GM18507 (cell line): ENCODE measurements at places on chromosomes 6 and 20.

DNA sequence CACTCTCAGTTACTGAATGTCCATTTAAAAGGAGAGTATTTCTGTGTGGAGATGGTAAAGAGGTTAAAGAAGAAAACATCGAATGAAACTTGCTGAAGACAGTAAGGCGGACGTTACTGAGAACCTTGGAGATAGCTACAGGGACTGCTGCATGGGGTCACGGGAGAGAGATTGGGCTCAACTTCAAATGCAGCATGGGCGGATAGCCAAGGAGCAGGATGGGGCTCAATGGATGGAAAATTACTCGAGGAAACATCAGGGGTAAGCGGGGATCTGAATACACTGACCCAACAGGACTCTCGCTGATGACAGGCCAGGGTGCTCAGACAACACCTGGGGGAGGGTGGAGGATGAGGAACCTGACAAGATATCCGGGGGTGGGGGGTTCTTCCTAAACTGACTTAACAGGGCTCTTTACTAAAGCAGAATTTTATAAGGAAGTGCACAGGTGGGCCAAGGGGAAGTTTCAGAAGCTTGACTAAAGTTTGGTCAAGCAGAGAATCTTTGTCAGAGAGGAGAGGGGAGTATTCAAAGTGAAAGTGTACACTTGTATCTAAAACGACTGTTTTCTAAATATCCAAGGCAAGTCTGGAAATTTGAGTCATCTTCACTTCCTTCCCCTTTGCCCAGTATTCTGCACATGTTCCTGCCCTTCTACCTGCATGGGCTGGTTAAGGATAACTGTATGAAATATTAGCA is 22.8 kb downstream of the ECT2L start:
- DNase-seq: peak; percentile 20

DNA sequence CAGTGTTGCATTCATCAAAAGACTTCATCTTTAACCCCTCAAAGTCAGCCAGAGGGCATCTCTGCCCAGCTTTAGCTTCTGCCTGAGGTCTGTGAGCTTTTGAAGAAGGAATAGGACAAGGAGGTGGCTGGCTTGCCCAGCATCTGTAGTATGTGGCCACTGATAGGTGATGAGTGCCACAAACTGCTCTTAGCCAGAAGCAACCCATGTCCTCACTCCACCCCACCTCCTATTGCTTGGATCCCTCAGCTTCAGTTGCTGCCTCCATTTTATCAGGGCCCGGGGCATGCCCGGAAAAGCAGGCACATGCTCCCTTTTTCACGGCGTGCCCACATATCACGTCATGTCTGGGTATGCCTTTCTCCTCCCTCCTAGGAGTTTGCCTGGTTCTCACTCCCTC is 11.9 kb upstream of the EFCAB8 start:
- DNase-seq: no peak

GRCh38 chr6:99148111-99148510 is 200.4 kb upstream of the FBXL4 start:
- no peak for DNase-seq

- no peak for DNase-seq
Measured at GRCh38 chr20:43915211-43916072, 790 bp downstream of the TOX2 start.

GRCh38 chr6:95286874-95287273 is 290.5 kb upstream of the MANEA start:
- DNase-seq: no peak

DNA sequence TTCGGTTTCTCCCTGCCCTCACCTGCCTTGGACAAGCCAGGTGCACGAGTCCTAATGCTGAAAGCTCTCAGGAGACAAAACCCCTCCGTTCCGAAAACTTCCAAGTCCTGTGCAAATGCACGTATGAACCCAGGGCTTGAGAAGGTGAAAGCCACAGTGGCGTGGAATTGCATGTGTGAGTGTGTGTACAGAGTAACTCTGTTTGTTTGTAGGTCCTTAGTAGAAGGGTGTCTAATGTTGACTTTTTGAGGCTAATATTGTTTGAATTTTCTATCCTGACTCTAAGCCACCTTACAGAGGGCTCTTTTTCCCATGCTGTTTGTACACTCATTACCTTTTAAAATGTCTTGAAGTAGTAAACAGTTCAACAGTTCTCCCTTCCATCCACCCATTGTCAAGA is 129.1 kb downstream of the FOXA2 start:
- no peak for DNase-seq

- no peak for DNase-seq
Measured at GRCh38 chr6:75344455-75344854, 59.9 kb upstream of the TMEM30A start.

GRCh38 chr6:75296811-75297779 is 12.5 kb upstream of the TMEM30A start:
- peak; percentile 9 for DNase-seq

- no peak for DNase-seq
Measured at GRCh38 chr6:144305567-144305966, 20.4 kb downstream of the UTRN start.

GRCh38 chr20:6811262-6812035 is 44.0 kb downstream of the BMP2 start:
- DNase-seq: no peak
